ENCODE measurements at places on chromosomes 11 and 22. TPM values are rescaled to one million over a fixed set of nuclear protein-coding genes. Genes with fewer than 3 reads are reported as not detected.

GRCh38 chr11:77278595-77279506, 22.6 kb downstream of the GDPD4 start:
- no peak overlapping the region for H3K27ac ChIP-seq
- no peaks in the 10 kb centered on the region for H3K36me3 ChIP-seq
- DNase-seq = no peak
- peaks cover 4% of the 10 kb centered on the region for H3K27me3 ChIP-seq
- no peaks in the 10 kb centered on the region for H3K4me1 ChIP-seq
- no peak overlapping the region for H3K4me3 ChIP-seq

- DNase-seq = no peak
- H3K4me3 ChIP-seq = no peak overlapping the region
- no peaks in the 10 kb centered on the region for H3K27me3 ChIP-seq
These were observed 26.0 kb downstream of the CHEK2 start for GRCh38 chr22:28715611-28716010.

The HBB gene
- 338 TPM for total RNA-seq

DNA sequence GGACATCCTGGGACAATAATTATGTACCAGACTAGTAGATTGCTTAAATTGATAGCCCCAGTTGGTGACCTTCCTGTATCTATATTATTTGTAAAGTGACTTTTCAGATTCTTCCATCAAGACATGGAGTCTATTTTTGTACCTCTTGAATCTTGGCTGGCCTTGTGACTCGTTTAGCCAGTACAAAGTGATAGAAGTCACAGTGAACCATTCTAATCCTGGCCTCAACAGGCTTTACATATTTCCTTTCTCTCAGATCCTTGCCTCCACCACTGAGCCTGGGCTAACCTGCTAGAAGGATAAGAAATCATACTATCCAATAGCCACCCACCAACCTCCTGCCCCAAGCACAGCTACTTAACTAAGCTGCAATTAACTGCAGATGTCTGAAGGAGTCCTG, 37.5 kb upstream of the SLC6A5 start:
- no peak overlapping the region for H3K27ac ChIP-seq
- H3K4me1 ChIP-seq = no peaks in the 10 kb centered on the region
- no peaks in the 10 kb centered on the region for H3K36me3 ChIP-seq
- no peaks in the 10 kb centered on the region for H3K27me3 ChIP-seq

The GTSE1 gene
- total RNA-seq = 0.43 TPM

- peak; percentile 77 for DNase-seq
- H3K4me1 ChIP-seq = peaks cover 19% of the 10 kb centered on the region
- no peak overlapping the region for H3K4me3 ChIP-seq
- no peaks in the 10 kb centered on the region for H3K36me3 ChIP-seq
These were observed 4.5 kb upstream of the TIMP3 start for GRCh38 chr22:32796865-32797573.

- H3K36me3 ChIP-seq = no peaks in the 10 kb centered on the region
- no peaks in the 10 kb centered on the region for H3K27me3 ChIP-seq
These were observed 429.3 kb upstream of the FAT3 start for GRCh38 chr11:91795139-91795887.

GRCh38 chr11:39432929-39433328, 2026.5 kb downstream of the LRRC4C start:
- no peaks in the 10 kb centered on the region for H3K36me3 ChIP-seq
- H3K4me1 ChIP-seq = no peaks in the 10 kb centered on the region
- H3K27me3 ChIP-seq = no peaks in the 10 kb centered on the region
- H3K27ac ChIP-seq = no peak overlapping the region
- H3K4me3 ChIP-seq = no peak overlapping the region

GRCh38 chr11:75945947-75946346, 130.9 kb downstream of the UVRAG start:
- no peak for DNase-seq
- H3K4me1 ChIP-seq = peaks cover 20% of the 10 kb centered on the region
- H3K36me3 ChIP-seq = no peaks in the 10 kb centered on the region
- no peak overlapping the region for H3K4me3 ChIP-seq

DNA sequence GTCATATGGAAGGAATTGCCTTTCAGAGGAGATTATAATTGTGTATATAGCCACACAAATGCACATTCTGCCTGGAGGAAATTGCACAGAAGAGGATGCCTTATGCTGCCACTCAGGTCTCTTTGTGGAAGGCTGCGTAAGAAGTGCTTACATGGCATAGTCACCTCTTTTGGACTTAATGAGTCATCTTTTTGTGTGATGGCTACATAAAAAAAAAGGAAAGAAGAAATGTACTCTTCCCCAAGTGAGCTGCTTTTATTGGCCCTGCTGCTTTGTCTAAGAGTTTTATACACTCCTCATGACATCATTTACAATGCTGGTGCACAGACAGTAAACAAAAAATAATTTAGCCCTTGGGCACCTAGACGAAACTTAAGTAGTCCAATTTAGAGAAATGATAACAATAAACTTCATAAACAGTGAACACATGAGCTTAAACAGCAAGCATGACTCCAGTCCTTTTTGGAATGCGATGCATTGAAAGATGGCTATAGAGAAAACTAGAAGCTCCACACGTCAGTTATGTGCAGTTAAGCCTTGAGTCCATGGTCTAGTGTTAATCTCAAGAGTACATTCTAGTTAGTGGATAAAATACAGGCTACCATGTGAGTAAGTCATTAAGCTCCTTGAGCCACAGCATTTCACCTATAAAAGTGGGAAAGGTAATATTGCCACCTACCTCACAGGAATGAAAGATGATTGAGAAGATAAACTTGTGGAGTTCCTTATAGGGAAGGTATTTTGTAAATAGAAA, 12.0 kb downstream of the CSTPP1 start:
- H3K27me3 ChIP-seq = no peaks in the 10 kb centered on the region
- no peak for DNase-seq
- H3K4me3 ChIP-seq = no peak overlapping the region
- H3K4me1 ChIP-seq = no peaks in the 10 kb centered on the region
- no peaks in the 10 kb centered on the region for H3K36me3 ChIP-seq

The IL17REL gene
- not detected for total RNA-seq

DNA sequence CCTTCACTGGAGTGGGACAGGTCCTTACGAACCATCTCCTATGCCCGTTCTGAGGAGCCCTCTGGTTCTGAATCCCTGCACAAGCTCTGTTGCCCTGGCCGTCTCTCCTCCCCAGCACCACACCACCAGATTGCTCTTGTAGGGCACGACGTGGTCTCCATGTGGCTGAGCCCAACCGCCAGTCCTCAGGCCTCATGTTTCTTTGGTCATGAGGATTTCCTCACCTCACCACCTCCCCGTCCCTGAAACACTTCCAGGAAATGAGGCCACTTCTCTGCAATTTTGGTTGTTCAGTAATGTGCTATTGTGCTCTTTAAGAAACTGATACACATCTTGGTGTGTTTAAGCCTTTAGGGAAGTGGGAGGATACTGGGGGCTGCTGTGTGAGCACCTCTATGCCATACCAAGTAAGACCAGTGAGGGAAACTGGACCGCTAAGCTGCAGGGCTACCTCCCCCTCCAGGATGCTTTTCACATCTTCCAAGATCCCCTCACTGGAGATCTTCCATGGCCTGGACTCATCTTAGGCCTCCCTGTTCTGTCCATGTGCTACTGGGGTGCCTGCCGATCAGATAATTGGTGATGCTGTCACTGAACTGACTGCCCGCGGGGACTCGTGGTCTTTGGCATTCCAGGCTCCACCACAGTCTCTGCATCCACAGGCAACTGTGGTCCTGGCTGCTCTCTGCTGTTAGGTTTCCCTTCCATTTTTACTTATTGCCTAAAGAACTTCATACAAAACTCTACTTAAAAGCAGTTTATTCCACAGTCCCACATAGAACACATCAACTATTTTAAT, 21.9 kb downstream of the DRICH1 start:
- H3K27ac ChIP-seq = no peak overlapping the region
- no peaks in the 10 kb centered on the region for H3K4me1 ChIP-seq

- H3K36me3 ChIP-seq = peaks cover 46% of the 10 kb centered on the region
- no peaks in the 10 kb centered on the region for H3K4me1 ChIP-seq
- no peaks in the 10 kb centered on the region for H3K27me3 ChIP-seq
- no peak overlapping the region for H3K27ac ChIP-seq
- DNase-seq = no peak
These were observed 7.3 kb downstream of the SERGEF start for GRCh38 chr11:18005376-18006129.

The SLC22A25 gene
- total RNA-seq = not detected

Data from upper lobe of right lung (tissue), 1 donor.